ENCODE measurements at places on chromosomes 6 and 20. TPM values are rescaled to one million over a fixed set of nuclear protein-coding genes. Genes with fewer than 3 reads are reported as not detected.
A peak's percentile ranks its signal among the peaks of the same experiment; 100 is the strongest.

The RHAG gene
- total RNA-seq = not detected

The RFX6 gene
- total RNA-seq = not detected

The ENPP3 gene
- 2.1 TPM for total RNA-seq

The SRPK1 gene
- total RNA-seq = 76.3 TPM

The JPH2 gene
- total RNA-seq = 17.6 TPM

- DNase-seq = no peak
These were observed 260.6 kb downstream of the PRL start for GRCh38 chr6:22036275-22036674.

DNA sequence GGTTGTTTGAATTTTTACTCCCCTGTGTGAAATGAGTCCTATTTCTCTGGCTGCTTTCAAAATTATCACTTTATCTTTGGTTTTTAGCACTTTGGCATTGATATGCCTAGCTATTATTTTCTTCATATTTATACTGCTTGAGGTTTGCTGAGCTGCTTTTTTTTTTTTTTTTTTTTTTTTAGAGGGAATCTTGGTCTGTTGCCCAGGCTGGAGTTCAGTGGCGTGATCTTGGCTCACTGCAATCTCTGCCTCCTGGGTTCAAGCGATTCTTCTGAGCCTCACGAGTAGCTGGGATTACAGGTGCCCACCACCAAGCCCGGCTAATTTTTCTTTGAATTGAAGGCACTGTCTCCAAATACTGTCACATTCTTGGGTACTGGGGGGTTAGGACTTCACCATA, 40.6 kb downstream of the STXBP5 start:
- no peak for DNase-seq

GRCh38 chr20:46230106-46230491, 78.2 kb downstream of the CDH22 start:
- no peak for DNase-seq

DNA sequence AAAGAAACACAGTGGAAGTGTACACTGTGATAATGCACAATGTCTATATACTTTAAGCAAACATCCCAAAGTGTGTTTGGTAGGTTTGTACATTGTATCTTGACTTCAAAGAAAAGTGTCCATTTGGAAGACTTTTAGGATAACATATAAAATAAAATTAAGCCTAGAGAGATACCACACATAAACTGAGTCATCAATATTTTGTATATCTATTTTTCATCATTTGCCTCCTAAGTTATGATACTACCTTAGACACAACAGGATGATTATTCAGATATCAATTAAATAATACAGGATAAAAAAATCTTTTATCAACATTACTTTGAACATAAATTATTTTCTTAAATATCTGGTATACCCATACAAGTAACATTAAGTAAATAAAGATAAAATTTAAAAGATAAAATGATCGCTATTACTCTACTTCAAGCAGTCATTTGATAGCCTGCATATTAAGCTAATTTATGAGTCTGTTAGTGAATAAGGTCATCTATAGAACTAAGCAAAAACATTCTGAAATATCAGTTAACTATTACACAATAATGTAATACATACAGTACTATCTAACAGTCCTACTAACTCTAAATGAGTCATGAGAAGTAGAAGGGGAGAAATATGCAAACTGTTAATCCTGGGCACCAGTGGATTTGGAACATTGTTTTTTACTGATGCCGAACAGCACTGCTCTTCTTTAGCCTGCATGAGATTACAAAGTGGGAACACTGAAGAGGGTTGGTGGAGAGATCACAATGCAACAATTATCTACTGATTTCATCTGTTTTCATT, 158.4 kb upstream of the SIM1 start:
- no peak for DNase-seq

- DNase-seq = no peak
These were observed 916 bp upstream of the PPP1R11 start for GRCh38 chr6:30066082-30066481.

GRCh38 chr20:63708301-63709148, 686 bp downstream of the ZGPAT start:
- peak; percentile 20 for DNase-seq

- no peak for DNase-seq
These were observed 10.2 kb upstream of the HIVEP1 start for GRCh38 chr6:12001706-12002435.

DNA sequence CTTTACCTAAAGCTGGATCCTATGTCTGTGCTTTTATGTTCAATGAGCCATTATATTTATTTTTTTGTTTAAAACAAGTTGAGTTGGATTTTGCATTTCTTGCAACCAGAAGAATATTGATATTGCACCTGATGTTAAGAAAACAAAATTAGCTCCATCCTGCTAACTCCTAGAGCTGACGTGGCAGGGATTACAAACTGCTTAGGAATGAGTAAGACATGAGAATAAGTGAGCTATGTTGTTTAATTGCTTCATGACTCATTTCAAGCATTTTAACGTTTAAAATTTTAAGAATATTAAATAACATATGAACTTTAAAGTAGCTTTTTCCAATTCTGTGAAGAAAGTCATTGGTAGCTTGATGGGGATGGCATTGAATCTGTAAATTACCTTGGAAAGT, 663.5 kb downstream of the EPM2A start:
- no peak for DNase-seq

DNA sequence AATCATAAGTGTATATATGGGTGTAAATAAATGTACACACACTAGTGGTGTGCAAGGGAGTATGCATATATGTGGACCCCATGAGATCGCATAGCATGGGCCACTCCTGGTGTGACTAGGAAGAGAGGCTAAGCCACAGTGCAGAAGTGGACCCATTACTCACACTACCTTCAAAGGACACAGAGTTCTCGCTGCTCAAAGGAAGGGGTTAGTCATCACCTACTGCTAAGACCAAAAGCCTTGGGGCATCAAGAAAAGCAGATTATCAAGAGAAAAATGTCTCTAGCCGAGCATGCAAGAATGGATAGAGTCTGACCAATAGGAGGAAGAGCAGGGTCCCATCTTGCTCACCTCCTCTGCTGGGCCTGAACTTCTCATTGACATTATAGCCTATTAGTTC, 195.5 kb downstream of the MAFB start:
- no peak for DNase-seq

DNA sequence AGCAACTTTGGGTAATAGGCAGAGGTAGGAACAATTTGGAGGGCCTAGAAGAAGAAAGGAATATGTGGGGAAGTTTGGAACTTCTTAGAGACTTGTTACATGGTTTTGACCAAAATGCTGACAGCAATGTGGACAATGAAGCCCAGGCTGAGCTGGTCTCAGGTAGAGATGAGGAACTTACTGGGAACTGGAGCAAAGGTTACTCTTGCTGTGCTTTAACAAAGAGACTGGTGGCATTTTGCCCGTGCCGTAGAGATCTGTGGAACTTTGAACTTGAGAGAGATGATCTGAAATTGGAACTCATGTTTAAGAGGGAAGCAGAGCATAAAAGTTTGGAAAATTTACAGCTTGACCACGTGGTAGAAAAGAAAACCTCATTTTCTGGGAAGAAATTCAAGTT, 28.3 kb upstream of the TMEM200A start:
- DNase-seq = no peak

DNA sequence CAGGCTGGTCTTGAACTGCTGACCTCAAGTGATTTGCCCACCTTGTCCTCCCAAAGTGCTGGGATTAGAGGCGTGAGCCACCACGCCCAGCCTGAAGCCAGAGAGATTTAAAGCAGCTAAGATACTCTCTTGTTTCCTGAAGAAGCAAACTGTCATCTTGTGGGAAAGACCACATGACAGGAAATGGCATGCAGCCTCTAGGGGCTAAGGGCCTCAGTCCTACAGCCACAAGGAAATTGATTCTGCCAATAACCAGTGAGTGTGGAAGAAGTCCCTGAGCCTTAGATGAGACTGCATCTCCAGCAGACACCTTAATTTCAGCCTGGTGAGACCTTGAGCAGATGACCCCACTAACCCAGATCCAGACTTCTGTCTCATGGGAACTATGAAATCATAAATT, 40.9 kb downstream of the KIZ start:
- no peak for DNase-seq

DNA sequence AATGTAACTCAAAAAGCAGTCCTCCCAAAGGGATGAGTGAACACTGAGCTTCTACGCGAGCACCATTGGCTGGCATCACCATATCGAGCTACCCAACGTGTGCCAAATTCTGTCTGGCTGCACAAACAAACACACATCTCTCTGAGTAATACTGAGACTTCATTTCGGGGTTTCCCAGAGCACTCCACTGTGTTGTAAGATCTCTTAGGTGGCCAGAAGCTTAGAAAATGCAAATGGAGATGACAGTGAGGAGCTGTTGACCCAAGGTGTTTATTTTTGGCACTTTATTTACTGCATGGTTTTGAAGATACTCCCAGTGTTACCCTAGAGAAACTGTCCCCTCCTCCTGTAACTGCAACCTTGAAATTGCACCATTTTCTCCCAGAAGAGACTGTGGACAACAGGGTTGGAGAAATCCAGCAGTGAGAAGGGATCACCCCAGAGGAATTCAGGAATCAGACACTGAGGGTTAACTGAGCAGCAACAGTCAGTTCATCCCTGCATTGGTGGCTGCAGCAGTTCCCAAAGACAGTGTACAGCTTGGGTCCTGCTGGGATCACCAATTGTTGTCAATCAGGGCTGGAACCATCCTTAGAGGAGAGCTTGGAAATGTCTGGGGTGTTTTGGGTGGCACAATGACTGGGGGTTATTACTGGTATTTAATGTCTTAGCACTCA, 1.0 kb upstream of the RIPOR2 start:
- no peak for DNase-seq

GRCh38 chr6:26270486-26270861, 94.5 kb upstream of the BTN3A2 start:
- DNase-seq = no peak

GRCh38 chr20:57654363-57654997, 34.3 kb upstream of the ZBP1 start:
- DNase-seq = peak; percentile 67

DNA sequence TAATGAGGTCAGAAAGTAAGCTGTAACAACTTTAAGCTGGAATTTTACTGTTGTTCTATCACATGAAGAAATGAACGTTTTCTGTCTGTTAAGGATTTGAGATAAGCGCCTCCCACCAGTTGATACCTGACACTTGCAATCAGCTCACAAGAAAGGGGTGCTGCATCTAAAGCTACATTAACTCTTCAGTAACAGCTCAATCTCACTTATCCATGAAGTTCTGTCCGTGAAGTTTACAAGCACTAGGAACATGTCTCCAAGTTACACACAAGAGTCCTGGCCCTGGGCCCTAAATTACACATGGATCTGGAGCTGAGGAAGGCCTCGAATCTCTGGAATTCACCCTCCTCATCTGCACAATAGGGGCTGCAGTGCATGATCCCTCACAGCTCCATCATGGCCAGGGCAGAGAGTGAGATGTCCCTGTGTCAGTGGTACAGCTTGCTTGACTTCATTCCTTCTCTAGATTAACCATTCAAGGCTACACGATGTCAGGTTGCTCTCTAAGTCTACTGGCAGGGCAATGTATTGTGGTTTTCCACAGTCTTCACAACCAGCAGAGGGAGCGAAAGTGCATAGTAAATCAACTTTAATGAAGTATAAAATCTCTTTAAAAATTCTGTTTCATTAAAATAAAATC, 182.4 kb upstream of the MCHR2 start:
- no peak for DNase-seq

GRCh38 chr6:95879856-95880255, 135.9 kb upstream of the FUT9 start:
- DNase-seq = no peak
